ENCODE measurements at places on chromosomes 6 and 20. TPM values are rescaled to one million over a fixed set of nuclear protein-coding genes. Genes with fewer than 3 reads are reported as not detected.
A peak's percentile ranks its signal among the peaks of the same experiment; 100 is the strongest.

- peaks cover 59% of the 10 kb centered on the region for H3K4me1 ChIP-seq
- H3K36me3 ChIP-seq: no peaks in the 10 kb centered on the region
- no peaks in the 10 kb centered on the region for H3K27me3 ChIP-seq
- H3K27ac ChIP-seq: no peak overlapping the region
- H3K4me3 ChIP-seq: no peak overlapping the region
These were observed 19.8 kb downstream of the XRN2 start for GRCh38 chr20:21322921-21323331.

DNA sequence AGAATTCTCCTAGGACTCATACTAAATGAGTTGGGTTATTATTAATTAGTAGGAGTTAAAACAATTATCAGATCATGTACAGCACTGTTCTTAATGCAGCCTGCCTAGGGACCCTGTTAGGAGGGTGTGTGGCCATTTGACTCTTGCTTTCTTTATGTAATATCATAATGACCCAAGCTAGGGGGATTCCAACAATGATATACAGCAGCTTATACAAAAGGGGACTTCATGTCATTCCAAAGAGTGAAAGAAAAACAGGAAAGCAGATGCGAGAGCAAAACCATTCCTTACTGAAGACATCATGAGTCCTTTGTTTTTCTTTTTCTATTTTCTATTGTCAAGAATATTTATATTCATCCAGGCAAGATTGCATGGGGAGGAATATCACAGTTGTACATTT lies 455.2 kb downstream of the PLCB1 start:
- no peak overlapping the region for H3K4me3 ChIP-seq
- H3K27me3 ChIP-seq: no peaks in the 10 kb centered on the region
- no peak for DNase-seq
- H3K27ac ChIP-seq: no peak overlapping the region
- no peaks in the 10 kb centered on the region for H3K4me1 ChIP-seq
- H3K36me3 ChIP-seq: no peaks in the 10 kb centered on the region

DNA sequence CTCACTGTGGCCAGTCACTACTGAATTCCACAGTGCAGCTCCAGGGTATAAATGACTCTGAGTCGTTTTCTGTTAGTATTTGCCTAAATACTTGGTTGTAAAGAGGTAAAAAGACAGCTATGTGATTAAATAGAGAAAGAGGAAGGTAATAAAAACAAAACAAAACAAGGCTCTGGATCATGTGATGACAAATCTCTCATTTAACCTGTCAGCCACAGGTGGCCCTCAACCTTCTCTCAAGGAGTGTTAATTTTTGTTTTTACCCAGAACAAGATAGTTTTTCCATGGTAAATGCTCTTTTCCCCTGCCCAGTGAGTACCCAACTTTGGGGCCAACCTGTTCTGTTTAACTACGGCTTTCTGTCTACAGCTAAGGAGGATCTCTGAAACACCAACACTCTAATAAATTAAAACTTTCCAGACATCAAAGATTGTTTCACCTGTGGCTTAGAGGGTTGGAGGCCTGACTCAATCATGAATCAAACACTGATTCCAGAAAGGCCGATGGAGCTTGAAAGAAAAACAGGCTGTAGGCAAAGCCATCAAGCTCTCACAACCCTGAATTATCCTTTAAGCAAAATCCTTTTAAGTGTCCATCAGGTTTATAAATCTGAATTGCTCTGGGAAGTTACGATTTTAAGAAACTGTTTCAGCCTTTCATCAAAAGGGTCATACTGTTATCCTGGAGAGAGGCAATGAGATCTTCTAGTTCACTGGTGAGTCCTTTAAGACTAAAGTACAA lies 81.5 kb upstream of the BCLAF1 start:
- no peak for DNase-seq
- H3K4me3 ChIP-seq: no peak overlapping the region
- H3K36me3 ChIP-seq: no peaks in the 10 kb centered on the region
- H3K27me3 ChIP-seq: no peaks in the 10 kb centered on the region
- H3K27ac ChIP-seq: no peak overlapping the region

DNA sequence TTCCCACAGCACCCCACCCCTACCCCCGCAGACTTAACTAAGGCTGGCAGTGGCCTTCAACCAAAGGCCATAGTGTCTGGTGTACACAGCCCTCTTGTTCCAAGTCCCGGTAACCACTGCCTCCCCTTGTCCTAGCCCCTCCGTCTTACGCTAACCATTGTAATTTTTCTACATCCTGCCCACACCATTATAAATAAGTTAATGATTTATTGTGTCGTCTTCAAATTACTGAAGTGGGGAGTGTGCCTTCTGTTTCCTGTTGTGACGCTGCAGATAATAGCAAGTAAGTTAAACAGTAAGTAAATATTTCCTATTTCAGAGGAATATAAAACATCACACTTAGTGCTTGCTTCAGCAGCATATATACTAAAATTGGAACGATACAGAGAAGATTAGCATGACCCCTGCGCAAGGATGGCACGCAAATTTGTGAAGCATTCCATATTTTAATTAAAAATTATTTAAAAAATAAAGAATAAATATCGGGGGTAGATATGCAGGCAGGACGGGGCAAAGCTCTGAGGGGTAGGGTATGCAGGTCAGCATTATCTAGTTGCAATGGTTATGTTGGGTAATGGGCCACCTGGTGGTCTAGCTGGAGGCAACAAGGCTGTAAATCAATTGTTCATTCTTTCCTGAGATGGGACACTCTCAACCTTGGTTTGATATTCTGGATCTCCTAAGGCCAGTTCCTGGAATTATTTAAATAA lies 15.1 kb downstream of the SRSF6 start:
- H3K27ac ChIP-seq: no peak overlapping the region
- no peaks in the 10 kb centered on the region for H3K36me3 ChIP-seq
- no peaks in the 10 kb centered on the region for H3K4me1 ChIP-seq
- no peak overlapping the region for H3K4me3 ChIP-seq
- no peaks in the 10 kb centered on the region for H3K27me3 ChIP-seq
- DNase-seq: no peak

DNA sequence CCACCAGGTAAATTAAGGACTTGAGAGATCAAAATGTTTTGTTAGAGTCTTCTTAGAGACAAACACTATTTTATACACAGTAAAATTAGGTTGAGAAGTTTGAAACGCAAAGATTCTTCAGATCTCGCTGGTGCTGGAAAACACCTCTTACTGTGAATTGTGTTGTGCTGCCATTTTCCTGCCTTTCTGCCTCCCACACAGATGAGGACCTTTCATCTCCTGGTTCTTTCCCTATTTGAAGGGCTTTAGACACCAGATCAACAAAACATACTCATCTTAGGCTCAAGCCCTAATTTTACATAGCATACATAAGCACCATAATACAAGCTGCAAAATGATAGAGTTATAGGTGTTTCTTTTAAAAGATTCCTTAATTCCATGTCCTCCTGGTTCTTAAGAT lies 18.6 kb downstream of the STAU1 start:
- H3K27ac ChIP-seq: no peak overlapping the region
- no peak overlapping the region for H3K4me3 ChIP-seq
- no peak for DNase-seq
- no peaks in the 10 kb centered on the region for H3K36me3 ChIP-seq
- H3K27me3 ChIP-seq: no peaks in the 10 kb centered on the region

FLRT3 gene
- 19.2 TPM for total RNA-seq

DNA sequence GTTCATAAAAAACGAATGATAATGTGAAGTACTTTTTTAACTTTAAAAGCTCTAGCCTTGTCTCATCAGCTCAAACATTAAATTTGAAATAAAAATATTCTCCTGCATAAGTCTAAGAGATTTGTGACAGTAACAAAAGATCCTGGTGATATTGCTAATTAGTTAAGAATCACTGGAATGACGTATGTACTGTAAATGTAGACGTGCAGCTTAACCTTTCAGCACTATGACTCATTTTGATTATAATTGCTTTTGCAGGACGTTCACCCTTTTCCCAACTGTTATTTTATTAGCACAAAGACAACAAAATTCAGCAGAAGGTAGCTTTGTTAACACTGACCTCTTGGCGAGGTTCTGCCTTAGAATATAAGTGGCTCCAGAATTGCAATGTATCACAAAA lies 68.6 kb downstream of the TENT5A start:
- no peak overlapping the region for H3K27ac ChIP-seq
- H3K36me3 ChIP-seq: no peaks in the 10 kb centered on the region
- no peak for DNase-seq
- no peaks in the 10 kb centered on the region for H3K4me1 ChIP-seq

GRCh38 chr6:50539447-50539846 lies 173.9 kb upstream of the TFAP2D start:
- DNase-seq: no peak
- H3K4me1 ChIP-seq: no peaks in the 10 kb centered on the region
- H3K36me3 ChIP-seq: no peaks in the 10 kb centered on the region
- H3K27ac ChIP-seq: no peak overlapping the region
- no peak overlapping the region for H3K4me3 ChIP-seq

PTCHD4 gene
- total RNA-seq: 0.57 TPM

GRCh38 chr6:31490115-31490873 lies 7.7 kb upstream of the MICB start:
- H3K36me3 ChIP-seq: no peaks in the 10 kb centered on the region
- no peak overlapping the region for H3K4me3 ChIP-seq
- peaks cover 7% of the 10 kb centered on the region for H3K4me1 ChIP-seq
- H3K27me3 ChIP-seq: no peaks in the 10 kb centered on the region
- no peak for DNase-seq
- H3K27ac ChIP-seq: no peak overlapping the region

- no peak overlapping the region for H3K27ac ChIP-seq
- no peaks in the 10 kb centered on the region for H3K4me1 ChIP-seq
- no peaks in the 10 kb centered on the region for H3K27me3 ChIP-seq
- no peak for DNase-seq
These were observed 1131.8 kb downstream of the GRIK2 start for GRCh38 chr6:102525336-102525735.

DNA sequence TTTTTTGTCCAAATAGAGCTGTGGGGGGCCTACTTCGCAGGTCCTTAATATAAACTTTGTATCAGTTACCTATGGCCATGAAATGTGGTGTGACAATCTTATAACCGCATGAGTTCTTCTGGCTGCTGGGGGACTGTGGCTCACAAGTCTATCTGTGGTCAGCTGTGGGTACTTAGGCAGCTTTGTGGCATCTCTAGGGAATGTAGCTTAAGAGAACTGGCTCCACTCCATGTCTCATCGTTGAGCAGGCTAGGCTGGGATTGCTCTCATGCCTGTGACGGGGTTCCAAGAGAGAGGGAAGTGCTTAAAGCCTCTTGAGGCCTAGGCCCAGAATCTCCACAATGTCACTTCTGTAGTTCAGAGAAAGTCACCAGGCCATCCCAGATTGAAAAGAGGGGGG lies 140.5 kb downstream of the BTBD3 start:
- H3K4me1 ChIP-seq: peaks cover 4% of the 10 kb centered on the region
- H3K27ac ChIP-seq: no peak overlapping the region
- H3K27me3 ChIP-seq: no peaks in the 10 kb centered on the region
- no peak for DNase-seq
- no peak overlapping the region for H3K4me3 ChIP-seq

DNA sequence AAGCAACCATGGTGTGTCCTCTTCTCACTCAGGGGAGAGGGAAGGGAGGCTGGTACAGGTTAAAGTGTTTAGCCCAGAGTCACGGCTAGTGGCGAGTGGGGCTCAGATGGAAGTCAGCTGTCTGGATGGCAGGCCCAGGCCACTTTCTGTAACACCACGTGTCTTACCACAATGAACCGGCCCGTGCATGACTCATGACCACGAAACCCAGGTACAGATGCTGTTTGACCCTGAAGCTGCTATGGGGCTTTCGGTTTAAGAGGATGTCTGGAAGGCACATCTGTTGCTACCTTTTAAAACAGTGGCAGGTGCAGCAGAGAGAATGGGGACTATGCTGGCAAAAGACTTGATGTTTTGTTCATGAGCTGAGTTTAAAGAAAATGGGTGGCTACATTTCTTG lies 36.5 kb upstream of the MPC1 start:
- H3K36me3 ChIP-seq: peaks cover 97% of the 10 kb centered on the region
- H3K4me1 ChIP-seq: no peaks in the 10 kb centered on the region
- no peaks in the 10 kb centered on the region for H3K27me3 ChIP-seq
- no peak overlapping the region for H3K27ac ChIP-seq
- no peak for DNase-seq

GRCh38 chr20:34171640-34172039 lies 59.6 kb upstream of the EIF2S2 start:
- no peaks in the 10 kb centered on the region for H3K27me3 ChIP-seq
- H3K4me3 ChIP-seq: no peak overlapping the region
- DNase-seq: no peak
- H3K36me3 ChIP-seq: no peaks in the 10 kb centered on the region

- H3K27me3 ChIP-seq: peaks cover 2% of the 10 kb centered on the region
- no peaks in the 10 kb centered on the region for H3K36me3 ChIP-seq
- DNase-seq: no peak
- H3K4me1 ChIP-seq: peaks cover 8% of the 10 kb centered on the region
- no peak overlapping the region for H3K4me3 ChIP-seq
These were observed 8.7 kb upstream of the HLA-E start for GRCh38 chr6:30480536-30481156.

DNA sequence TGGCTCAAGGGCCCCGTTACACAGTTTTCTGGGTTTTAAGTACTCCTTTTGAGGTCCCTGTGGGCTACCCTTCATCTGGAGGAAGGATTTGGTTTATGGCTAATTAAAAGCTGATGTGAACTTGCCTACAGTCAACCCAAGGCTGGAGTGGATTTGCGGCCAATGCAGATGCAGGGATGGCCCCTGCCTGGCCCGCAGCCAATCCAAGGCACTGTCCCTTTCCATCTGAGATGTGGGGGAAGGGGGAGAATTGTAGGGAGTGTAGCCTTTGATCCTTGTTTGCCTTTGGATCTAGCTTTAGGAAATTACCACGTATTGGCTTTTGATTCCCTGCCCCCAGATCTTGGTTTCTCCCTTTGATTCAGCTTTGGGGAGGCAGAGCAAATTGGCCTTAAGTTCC lies 128.0 kb upstream of the GGTLC1 start:
- H3K27ac ChIP-seq: no peak overlapping the region
- no peak overlapping the region for H3K4me3 ChIP-seq
- no peaks in the 10 kb centered on the region for H3K4me1 ChIP-seq
- H3K36me3 ChIP-seq: no peaks in the 10 kb centered on the region
- no peaks in the 10 kb centered on the region for H3K27me3 ChIP-seq

GRCh38 chr6:52994031-52994838 lies 849 bp downstream of the GSTA4 start:
- no peaks in the 10 kb centered on the region for H3K27me3 ChIP-seq
- no peaks in the 10 kb centered on the region for H3K36me3 ChIP-seq
- H3K4me3 ChIP-seq: peak overlapping the region; percentile 73
- peaks cover 9% of the 10 kb centered on the region for H3K4me1 ChIP-seq

- peak; percentile 24 for DNase-seq
- peaks cover 36% of the 10 kb centered on the region for H3K4me1 ChIP-seq
- H3K36me3 ChIP-seq: no peaks in the 10 kb centered on the region
These were observed 707 bp downstream of the MAN1A1 start for GRCh38 chr6:119348748-119349360.

GRCh38 chr20:38674765-38675133 lies 49.5 kb upstream of the SLC32A1 start:
- no peak for DNase-seq
- peaks cover 16% of the 10 kb centered on the region for H3K27me3 ChIP-seq
- no peak overlapping the region for H3K27ac ChIP-seq
- H3K4me1 ChIP-seq: peaks cover 10% of the 10 kb centered on the region
- peak overlapping the region; percentile 42 for H3K4me3 ChIP-seq
- H3K36me3 ChIP-seq: no peaks in the 10 kb centered on the region

Data from upper lobe of left lung (tissue), 6 donors.